ENCODE measurements at places on chromosomes 2 and 18.

DNA sequence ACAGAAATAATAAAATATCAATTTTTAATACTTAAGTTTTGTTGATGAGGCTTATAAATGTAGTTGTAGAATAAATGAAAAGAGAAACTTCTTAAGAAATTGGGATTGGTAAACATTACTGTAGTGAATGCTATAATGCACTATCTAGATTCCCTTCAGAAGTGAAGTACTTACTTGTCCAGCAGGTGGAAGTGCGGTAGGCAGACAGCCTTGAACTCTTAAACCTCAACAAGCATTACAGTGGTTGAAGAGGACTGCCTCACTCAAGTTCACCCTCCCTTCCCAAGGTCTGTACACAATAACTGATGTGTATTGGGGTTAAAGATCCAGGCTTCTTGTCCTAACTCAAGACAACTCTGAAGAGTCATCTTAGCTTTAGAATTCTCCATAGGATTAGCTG, 931.0 kb upstream of the LRRTM1 start:
- no peak overlapping the region for H3K4me3 ChIP-seq
- H3K4me1 ChIP-seq, result no peaks in the 10 kb centered on the region
- H3K27me3 ChIP-seq, result no peaks in the 10 kb centered on the region

GRCh38 chr2:88711897-88712296, 20.4 kb downstream of the RPIA start:
- no peaks in the 10 kb centered on the region for H3K4me1 ChIP-seq
- no peaks in the 10 kb centered on the region for H3K36me3 ChIP-seq
- no peak overlapping the region for H3K4me3 ChIP-seq
- H3K27me3 ChIP-seq, result no peaks in the 10 kb centered on the region
- no peak for DNase-seq

DNA sequence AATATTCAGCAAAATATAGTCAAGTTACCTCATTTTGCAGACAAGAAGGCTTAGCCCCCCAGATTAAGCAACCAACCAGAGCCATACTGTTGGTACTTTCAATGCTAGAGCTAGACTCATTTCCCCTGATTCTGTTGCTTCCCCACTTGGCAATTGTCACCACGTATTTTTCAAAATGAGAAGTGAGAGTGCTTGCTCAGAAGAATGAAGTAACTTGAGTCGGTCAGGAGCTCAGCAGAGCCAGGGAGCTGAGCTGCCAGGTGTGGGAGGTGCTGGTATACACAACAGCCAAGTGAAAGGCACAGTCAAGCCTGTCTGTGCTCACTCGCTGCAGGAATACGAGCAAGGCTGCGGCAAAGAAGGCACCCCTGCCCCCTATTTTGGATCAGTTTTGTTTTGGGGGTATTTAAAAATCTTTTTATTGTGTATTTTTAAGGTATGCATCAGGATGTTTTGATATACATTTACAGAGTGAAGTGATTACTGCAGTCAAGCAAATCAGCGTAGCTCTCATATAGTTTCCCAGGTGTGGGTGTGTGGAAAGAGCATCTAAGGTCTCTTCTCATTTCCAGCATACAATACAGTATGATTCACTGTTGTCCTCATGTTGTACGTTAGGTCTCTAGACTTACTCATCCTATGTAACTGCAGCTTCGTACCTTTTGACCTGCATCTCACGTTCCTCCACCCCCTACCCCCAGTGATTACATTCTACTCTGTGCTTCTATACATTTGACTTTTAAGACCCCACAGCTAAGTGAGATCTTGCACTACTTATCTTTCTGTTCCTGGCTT, 62.4 kb downstream of the MRPS9 start:
- no peaks in the 10 kb centered on the region for H3K27me3 ChIP-seq
- DNase-seq, result no peak

- no peaks in the 10 kb centered on the region for H3K4me1 ChIP-seq
- H3K36me3 ChIP-seq, result no peaks in the 10 kb centered on the region
- DNase-seq, result no peak
- H3K4me3 ChIP-seq, result no peak overlapping the region
Observed at GRCh38 chr2:183057333-183057985, 19.2 kb upstream of the NCKAP1 start.

- H3K36me3 ChIP-seq, result no peaks in the 10 kb centered on the region
- no peak overlapping the region for H3K4me3 ChIP-seq
- H3K27ac ChIP-seq, result no peak overlapping the region
- no peak for DNase-seq
- no peaks in the 10 kb centered on the region for H3K27me3 ChIP-seq
Observed at GRCh38 chr2:149884871-149885270, 297.3 kb upstream of the MMADHC start.

DNA sequence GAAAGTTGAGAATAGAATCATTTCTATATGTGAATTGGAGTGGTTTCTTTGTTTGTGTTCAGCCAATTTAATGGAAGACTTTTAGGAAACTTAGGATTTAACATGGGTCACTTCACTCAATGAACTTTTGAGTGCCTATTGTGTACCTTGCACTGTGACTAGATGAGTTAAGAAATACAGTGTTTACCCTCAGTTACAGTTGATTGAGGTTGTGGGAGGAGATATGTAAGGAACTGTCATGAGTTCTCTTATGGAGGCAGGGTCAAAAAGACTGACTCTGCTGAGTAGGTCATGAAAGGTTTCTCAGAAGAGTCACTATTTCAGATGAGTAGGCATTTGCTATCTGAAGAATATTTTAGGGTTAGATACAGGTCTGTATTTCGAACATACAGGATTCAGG, 98.6 kb downstream of the RAB3GAP1 start:
- no peaks in the 10 kb centered on the region for H3K27me3 ChIP-seq
- DNase-seq, result no peak
- no peaks in the 10 kb centered on the region for H3K4me1 ChIP-seq
- H3K4me3 ChIP-seq, result no peak overlapping the region
- peaks cover 58% of the 10 kb centered on the region for H3K36me3 ChIP-seq

DNA sequence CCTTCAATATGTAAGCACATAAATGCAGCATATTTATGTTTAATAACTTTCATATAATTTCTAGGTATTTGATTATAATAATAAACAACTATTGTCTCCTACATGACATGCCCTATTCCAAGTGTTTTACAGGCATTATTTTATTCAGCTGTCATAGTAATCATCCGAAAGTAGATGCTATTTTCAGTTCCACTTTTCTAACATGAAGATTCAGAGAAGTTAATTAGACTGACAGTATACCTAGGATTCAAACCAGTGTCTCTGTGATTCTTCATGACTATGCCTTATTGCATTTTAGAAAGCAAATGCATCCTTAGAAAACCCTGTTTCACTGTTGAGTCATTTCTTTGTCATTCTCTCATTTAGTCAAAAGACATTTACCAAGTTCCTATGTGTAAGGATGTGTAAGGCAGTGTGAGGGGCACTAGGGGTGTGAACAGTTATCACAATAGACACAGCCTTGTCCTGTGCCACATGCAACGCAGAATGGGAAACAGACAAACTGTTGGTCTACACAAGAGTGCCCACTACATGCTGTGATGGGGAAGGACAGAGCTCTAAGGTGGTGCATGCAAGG, 79.8 kb downstream of the DTNA start:
- no peaks in the 10 kb centered on the region for H3K36me3 ChIP-seq
- no peaks in the 10 kb centered on the region for H3K27me3 ChIP-seq
- no peak overlapping the region for H3K4me3 ChIP-seq
- DNase-seq, result no peak

GRCh38 chr2:57878171-57878865, 168.3 kb upstream of the VRK2 start:
- H3K27me3 ChIP-seq, result no peaks in the 10 kb centered on the region
- H3K4me3 ChIP-seq, result no peak overlapping the region
- no peak for DNase-seq

- peak; percentile 12 for DNase-seq
- H3K36me3 ChIP-seq, result no peaks in the 10 kb centered on the region
- no peaks in the 10 kb centered on the region for H3K4me1 ChIP-seq
- H3K4me3 ChIP-seq, result no peak overlapping the region
Observed at GRCh38 chr2:20468549-20469500, 22.0 kb downstream of the RHOB start.

DNA sequence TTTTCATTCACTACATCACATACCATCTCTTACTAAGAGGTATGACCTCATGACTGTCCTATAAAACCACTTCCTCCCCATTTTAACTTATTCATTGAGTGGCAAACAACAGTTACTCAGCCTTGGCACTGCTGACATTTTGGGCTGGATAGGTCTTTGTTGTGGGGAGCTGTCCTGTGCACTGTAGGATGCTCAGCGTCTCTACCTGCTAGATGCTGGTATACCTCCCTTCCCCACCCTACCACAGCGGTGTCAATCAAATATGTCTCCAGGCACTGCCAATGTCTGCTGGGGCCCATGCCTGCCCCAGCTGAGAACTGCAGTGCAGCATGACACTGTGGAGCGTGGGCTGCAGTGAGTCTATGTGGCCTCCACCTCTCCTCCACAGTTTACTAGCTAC, 76.3 kb upstream of the MGAT4A start:
- H3K27me3 ChIP-seq, result no peaks in the 10 kb centered on the region
- H3K4me3 ChIP-seq, result no peak overlapping the region
- H3K4me1 ChIP-seq, result peaks cover 28% of the 10 kb centered on the region
- H3K36me3 ChIP-seq, result no peaks in the 10 kb centered on the region
- no peak overlapping the region for H3K27ac ChIP-seq

DNA sequence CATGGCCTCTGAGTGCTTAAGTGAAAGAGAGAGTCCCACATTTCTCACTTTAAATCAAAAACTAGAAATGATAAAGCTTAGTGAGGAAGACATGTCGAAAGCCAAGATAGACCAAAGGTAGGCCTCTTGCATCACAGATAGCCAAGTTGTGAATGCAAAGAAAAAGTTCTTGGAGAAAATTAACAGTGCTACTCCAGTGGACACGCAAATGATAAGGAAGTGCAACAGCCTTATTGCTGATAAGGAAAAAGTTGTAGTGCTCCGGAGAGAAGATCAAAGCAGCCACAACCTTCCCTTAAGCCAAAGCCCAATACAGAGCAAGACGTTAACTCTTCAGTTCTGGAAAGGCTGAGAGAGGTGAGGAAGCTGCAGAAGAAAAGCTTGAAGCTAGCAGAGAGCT, 32.1 kb downstream of the PSMD1 start:
- peaks cover 26% of the 10 kb centered on the region for H3K36me3 ChIP-seq
- no peak overlapping the region for H3K27ac ChIP-seq
- H3K4me1 ChIP-seq, result no peaks in the 10 kb centered on the region
- no peak for DNase-seq

GRCh38 chr18:54151376-54151775, 73.1 kb downstream of the MBD2 start:
- no peak for DNase-seq
- H3K4me1 ChIP-seq, result no peaks in the 10 kb centered on the region
- no peaks in the 10 kb centered on the region for H3K27me3 ChIP-seq
- H3K4me3 ChIP-seq, result no peak overlapping the region
- H3K27ac ChIP-seq, result no peak overlapping the region

GRCh38 chr2:126858991-126859390, 39.7 kb upstream of the TEX51 start:
- no peaks in the 10 kb centered on the region for H3K36me3 ChIP-seq
- H3K4me1 ChIP-seq, result no peaks in the 10 kb centered on the region
- H3K27me3 ChIP-seq, result no peaks in the 10 kb centered on the region
- H3K27ac ChIP-seq, result no peak overlapping the region
- no peak overlapping the region for H3K4me3 ChIP-seq

DNA sequence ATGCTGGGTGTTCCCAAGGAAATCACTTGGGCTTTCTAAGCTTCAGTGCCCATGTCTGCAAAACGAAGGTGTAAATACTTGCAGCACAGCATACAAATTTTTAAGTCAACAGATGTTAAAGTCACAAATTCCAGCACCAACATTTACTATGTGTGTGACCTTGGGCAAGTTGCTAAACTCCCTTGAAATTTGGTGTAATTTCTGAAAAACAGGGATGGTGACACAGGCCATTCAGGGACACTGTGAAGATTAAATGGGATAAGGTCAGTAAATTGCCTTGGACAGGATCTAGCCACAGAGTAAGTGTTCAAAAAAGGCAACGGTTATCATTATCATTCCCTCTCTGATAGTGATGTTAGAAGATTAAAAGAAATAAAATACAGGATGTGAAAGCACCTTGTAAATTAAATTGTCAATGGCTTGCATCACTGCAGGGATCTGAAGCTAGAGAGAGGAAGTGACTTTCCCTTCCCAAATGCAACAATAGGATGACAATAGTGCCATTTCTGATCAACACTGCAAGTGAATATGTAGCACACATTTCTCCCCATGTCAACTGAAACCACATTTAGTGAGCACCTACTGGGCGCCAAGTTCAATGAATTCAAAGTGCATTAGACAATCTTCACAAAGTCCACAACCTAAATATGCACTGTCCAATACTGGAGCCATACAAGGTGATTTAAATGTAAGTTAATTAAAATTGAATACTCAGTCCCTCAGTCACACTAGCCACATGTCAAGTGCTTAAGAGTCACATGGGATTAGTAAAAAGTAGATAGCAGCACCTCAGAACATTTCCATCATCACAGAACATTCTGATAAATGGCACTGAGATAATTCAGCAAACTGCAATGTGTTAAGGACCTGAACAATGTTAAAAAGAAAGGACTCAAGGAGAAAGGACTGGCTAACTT, 81.2 kb downstream of the STK39 start:
- no peaks in the 10 kb centered on the region for H3K4me1 ChIP-seq
- H3K36me3 ChIP-seq, result no peaks in the 10 kb centered on the region
- H3K27ac ChIP-seq, result no peak overlapping the region
- no peaks in the 10 kb centered on the region for H3K27me3 ChIP-seq
- no peak overlapping the region for H3K4me3 ChIP-seq
- DNase-seq, result no peak

DNA sequence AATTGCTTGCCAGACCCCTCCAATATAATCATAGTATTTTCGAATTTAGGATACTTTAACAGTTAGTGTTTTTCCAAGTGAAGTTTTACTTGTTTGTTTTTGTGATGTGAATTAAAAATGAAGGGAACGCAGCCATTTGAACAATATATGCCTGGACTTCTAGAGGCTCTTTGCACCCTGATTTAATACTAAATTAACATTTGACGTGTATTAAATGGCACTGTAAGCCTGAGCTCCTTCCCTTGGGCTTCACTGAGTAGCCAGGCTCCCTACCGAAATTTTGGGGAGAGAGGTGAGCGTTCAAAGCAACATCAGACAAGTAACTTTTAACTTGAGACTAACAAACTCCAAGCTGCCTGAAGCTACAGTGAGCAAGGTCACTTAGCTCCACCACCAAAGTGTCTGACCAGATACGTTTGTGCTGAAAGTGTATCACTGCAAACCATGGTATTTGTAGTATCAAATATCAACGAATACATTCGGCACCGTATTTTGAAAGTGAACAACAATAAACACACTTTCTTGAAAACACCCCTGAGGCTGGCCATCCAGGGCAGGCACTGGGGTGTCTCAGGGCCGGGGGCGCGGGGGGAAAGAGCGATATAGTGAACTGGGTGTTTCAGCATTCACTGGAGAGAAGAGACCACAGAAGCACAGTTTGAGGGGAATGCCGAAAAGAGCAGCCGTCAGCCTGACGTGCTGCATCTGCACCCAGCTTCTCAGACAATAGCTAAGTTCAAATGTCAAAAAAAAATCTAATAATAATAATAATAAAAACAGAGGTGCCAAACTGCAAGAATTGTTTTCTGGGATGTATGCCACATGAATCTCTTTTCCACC, 7.7 kb upstream of the POU3F3 start:
- H3K27ac ChIP-seq, result no peak overlapping the region
- H3K36me3 ChIP-seq, result no peaks in the 10 kb centered on the region
- no peak overlapping the region for H3K4me3 ChIP-seq
- H3K4me1 ChIP-seq, result peaks cover 41% of the 10 kb centered on the region
- no peak for DNase-seq

- peaks cover 9% of the 10 kb centered on the region for H3K36me3 ChIP-seq
- peaks cover 7% of the 10 kb centered on the region for H3K4me1 ChIP-seq
- no peaks in the 10 kb centered on the region for H3K27me3 ChIP-seq
- H3K27ac ChIP-seq, result no peak overlapping the region
- H3K4me3 ChIP-seq, result no peak overlapping the region
Observed at GRCh38 chr18:79378536-79379250, 17.0 kb upstream of the NFATC1 start.

All from upper lobe of left lung (tissue), 6 donors.